ENCODE measurements at places on chromosomes 6 and 20.

DNA sequence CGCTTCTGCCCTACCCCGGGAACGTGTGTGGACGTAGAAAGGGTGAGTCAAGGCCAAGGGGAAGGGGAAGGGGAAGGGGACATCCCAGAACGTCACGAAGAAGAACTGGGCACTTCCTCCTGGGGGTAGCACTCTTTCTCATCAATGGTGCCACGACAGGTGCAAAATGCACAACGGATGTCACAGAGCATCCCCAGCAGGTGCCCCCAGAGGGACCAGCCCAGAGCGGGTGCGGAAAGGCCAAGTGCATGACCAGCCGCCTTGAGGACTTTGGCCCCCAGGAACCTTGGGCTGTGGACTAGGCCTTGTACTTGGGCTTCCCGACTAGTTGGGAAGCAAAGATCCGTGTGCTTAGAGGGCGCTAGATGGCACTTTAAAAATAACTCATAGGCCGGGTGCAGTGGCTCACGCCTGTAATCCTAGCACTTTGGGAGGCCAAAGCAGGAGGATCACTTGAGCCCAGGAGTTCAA is 12.1 kb upstream of the SRC start:
- no peak for DNase-seq

- DNase-seq = no peak
These were observed 1.9 kb downstream of the EBF4 start for GRCh38 chr20:2694519-2694918.

- no peak for DNase-seq
These were observed 7.4 kb downstream of the SRC start for GRCh38 chr20:37353285-37353849.

- no peak for DNase-seq
These were observed 243.0 kb downstream of the BMP2 start for GRCh38 chr20:7010527-7010926.

DNA sequence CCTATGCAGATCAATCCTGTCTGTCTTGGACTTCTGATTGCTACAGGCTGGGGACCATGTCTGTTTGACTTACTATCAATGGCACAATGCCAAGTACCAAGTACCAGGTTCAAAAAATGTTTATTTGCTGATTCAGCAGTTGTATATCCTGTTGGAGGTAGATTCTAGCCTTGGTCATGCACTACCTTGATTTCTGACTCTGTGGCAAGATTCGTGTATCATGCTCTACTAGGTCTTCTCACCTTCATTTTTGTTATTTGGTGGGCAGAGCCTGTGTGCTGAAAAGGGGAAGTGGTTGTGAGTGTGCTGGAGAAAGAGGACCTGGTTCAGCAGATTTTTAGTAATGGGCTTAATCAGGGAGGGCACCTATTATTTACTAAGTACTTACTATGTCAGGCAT is 192.4 kb upstream of the MYLIP start:
- DNase-seq = no peak

DNA sequence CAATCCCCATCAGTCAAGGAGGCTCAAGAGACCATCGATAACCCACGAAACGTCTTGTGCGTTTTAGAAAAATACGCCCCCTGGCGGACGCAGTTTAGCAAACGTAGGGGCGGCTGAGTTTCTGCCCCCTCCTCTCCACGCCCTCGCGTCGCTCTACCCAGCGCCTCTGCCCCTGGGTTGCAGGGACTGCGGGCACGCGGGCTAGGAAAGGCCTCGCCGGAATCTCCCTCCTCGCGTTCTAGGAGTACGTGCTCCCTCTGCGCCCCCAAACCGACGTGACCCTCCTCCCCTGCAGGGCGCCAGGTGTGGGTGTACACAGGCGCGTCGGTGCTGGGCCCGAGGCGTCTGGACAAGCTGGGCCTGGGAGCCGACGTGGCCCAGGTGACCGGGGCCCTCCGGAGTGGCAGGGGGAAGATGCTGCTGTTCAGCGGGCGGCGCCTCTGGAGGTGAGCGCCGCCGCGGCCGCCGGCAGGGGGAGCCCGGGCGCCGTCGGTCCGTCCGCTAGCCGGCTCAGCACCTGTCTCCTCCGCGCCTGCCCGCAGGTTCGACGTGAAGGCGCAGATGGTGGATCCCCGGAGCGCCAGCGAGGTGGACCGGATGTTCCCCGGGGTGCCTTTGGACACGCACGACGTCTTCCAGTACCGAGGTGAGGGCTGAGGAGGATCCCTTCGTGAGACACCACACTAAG is 5.3 kb downstream of the MMP9 start:
- DNase-seq = no peak

- no peak for DNase-seq
These were observed 239.1 kb upstream of the CEP162 start for GRCh38 chr6:84466511-84466910.

- no peak for DNase-seq
These were observed 90.0 kb upstream of the IFNGR1 start for GRCh38 chr6:137309078-137309762.

- DNase-seq = no peak
These were observed 37.6 kb upstream of the CHMP4B start for GRCh38 chr20:33773412-33774089.

- no peak for DNase-seq
These were observed 84.2 kb downstream of the TTLL2 start for GRCh38 chr6:167409079-167409478.

DNA sequence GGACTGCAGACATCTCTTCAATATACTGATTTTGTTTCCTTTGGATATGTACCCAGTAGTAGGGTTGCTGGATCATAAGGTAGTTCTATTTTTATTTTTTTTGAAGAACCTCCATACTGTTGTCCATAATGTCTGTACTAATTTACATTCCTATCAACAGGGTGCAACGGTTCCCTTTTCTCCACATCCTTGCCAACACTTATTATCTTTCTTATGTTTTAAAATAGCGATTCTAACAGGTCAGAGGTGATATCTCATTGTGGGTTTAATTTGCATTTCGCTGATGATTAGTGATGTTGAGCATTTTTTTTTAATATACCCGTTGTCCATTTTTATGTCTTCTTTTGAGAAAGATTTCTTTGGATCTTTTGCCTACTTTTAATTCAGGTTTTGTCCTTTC is 2.0 kb upstream of the TP53RK start:
- no peak for DNase-seq

- DNase-seq = no peak
These were observed 14.9 kb upstream of the BHLHE23 start for GRCh38 chr20:63021356-63022321.

- DNase-seq = no peak
These were observed 60.0 kb upstream of the EZR start for GRCh38 chr6:158879180-158879579.

GRCh38 chr20:40578961-40579360 is 110.1 kb downstream of the MAFB start:
- no peak for DNase-seq

DNA sequence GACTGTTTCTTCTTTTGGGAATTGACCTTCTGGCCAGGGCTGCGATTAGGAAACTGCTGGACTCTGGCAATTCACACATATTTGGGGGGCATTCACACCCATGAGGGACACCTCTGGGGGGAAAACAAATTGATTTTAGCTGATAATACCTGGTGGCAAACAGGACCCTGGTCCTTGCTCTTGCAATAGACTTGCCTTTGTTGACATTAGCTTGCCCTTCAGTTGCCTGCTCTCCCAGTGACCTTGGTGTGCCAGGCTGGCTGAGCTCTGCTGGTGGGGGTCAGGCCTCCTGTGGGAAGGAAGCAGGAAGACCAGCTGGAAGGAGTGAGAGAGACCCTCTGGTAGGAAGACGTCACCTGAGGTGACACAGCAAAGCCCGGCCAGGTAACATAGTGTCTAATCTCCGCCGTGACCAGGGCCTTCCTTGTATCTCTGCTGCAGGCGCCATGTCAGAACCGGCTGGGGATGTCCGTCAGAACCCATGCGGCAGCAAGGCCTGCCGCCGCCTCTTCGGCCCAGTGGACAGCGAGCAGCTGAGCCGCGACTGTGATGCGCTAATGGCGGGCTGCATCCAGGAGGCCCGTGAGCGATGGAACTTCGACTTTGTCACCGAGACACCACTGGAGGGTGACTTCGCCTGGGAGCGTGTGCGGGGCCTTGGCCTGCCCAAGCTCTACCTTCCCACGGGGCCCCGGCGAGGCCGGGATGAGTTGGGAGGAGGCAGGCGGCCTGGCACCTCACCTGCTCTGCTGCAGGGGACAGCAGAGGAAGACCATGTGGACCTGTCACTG is 5.3 kb downstream of the CDKN1A start:
- no peak for DNase-seq

GRCh38 chr6:71388068-71388744 is 99.6 kb downstream of the OGFRL1 start:
- DNase-seq = no peak

GRCh38 chr6:46287681-46288080 is 116.9 kb upstream of the ENPP5 start:
- DNase-seq = no peak

DNA sequence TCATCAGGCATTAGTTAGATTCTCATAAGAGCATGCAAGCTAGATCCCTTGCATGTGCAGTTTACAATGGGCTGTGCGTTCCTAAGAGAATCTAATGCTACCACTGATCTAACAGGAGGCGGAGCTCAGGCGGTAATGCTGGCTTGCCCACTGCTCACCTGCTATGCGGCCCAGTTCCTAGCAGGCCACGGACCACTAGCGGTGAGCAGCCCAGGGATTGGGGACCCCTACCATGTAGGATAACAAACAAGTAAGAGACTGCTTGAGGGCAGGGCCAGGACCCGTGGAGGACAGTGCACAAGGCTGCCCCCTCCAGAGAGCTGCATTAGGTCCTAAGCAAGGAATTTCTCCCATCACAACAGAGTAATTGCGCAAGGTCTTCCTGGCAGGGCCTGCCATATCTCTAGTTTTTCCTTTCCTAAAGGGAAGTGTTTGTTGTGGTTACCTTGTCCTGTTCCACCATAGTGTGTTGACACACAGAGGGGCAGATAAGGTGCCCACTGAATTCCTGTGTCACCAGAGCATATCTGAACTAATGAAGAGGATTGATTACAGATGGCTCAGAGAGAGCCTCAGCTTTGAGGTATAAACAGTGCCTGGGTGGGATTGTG is 58.0 kb downstream of the PACRG start:
- DNase-seq = no peak

DNA sequence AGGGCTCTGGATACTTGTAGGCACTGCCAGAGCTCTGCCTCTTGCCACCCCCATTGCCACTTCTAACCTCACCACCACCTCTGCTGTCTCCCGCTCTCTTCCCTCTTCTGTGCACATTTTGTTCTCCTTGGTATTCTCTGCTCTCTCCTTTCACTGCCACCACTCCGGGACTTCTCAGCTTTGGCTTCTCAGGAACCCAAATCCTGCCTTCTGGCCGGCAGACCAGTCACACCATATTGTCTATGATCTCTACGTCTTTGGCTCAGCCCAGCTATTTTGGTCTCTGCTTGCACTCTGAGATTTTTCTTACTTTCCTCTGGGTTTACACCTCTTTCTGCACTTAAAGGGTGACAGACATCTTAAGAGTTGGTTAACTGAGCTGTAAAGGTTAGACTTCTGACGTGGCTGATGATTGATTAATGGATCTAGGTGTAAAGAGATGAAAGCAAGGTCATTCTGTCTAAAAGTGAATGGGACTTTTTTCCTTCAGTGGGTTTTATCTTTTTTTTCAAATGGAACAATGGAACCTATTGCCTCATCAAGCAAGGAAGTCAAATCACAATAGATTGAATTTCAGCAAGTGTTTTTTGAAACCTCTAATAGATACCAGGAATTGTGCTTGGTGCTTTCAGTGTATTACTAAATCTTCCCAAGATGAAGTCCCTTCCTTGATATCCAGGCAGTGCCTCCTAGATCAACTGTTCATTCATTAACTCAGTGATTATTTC is 13.8 kb downstream of the MMP24 start:
- DNase-seq = no peak

- DNase-seq = no peak
These were observed 131.0 kb downstream of the DOK5 start for GRCh38 chr20:54606380-54606779.

GRCh38 chr6:163281634-163282033 is 132.9 kb upstream of the QKI start:
- no peak for DNase-seq

DNA sequence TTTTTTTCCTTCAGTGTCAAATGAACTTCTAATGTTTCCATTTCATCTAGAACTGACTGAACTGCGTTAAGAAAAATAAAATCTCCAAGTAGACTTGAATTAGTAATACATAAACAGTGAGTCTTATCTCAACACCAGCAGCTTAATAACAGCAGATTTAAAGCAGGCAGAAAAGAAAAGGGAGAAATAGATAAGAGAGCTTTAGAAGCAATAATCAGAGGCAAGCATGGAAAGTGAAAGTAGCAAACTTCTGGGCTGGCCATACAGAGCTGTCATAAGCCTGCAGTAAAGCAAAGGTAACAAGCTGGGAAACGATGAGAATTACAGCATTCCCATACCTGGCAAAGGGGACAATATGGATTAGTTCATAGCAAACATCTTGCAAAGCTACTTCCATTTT is 16.9 kb upstream of the ANGPT4 start:
- DNase-seq = no peak

DNA sequence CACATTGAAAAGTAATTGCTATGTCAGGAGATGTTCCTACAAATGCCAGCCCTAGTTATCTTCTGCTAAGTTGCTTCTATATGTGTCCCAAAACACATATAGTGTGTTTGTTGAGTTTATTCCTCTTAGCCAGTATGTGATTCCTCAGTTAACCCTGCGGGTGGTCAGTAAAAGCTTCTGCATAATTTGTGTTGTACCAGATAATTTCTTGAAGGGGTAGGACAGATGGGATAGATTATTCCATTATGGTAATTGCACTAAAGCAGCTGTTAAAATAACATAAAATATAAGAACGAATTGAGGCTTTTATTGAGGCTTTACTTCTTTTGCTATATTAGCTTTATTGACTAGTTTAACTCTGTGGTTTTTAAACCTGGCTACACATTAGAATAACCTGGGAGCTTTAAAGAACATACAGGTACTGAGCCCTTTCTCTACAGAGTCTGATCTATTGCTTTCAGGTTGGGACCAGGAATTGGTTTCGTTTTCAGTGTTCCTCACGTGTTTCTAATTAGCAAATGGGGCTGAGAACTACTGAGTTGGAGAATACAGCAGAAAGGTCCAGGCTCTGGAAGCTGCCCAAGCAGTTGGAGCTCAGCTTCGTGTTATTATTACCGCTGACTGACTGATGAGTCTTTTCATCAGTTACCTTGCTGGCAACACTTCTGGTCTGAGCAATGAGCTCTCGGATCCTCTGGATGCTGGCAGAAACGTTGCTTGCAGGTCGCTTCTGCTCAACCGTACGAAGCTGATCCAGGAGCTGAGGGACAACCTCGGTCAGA is 56.9 kb downstream of the FAM229B start:
- no peak for DNase-seq

- DNase-seq = no peak
These were observed 55.0 kb upstream of the KCNK16 start for GRCh38 chr6:39377539-39377950.

- no peak for DNase-seq
These were observed 365.7 kb upstream of the EPHA7 start for GRCh38 chr6:93784794-93785693.

GRCh38 chr20:50450493-50450826 is 59.7 kb upstream of the PTPN1 start:
- no peak for DNase-seq

- no peak for DNase-seq
These were observed 287.7 kb downstream of the DHX35 start for GRCh38 chr20:39249798-39250197.

Data from thymus (tissue), 14 donors.